ENCODE measurements at places on chromosomes 12 and 14.
A peak's percentile ranks its signal among the peaks of the same experiment; 100 is the strongest.

GRCh38 chr12:121059031-121059898 lies 20.2 kb upstream of the OASL start:
- H3K27ac ChIP-seq, result peak overlapping the region; percentile 86
- H3K27me3 ChIP-seq, result no peaks in the 10 kb centered on the region
- DNase-seq, result peak; percentile 30
- H3K36me3 ChIP-seq, result no peaks in the 10 kb centered on the region

- H3K4me1 ChIP-seq, result peaks cover 8% of the 10 kb centered on the region
- no peak overlapping the region for H3K27ac ChIP-seq
- no peaks in the 10 kb centered on the region for H3K36me3 ChIP-seq
- no peak for DNase-seq
These were observed 69.6 kb downstream of the GSC start for GRCh38 chr14:94700336-94700735.

DNA sequence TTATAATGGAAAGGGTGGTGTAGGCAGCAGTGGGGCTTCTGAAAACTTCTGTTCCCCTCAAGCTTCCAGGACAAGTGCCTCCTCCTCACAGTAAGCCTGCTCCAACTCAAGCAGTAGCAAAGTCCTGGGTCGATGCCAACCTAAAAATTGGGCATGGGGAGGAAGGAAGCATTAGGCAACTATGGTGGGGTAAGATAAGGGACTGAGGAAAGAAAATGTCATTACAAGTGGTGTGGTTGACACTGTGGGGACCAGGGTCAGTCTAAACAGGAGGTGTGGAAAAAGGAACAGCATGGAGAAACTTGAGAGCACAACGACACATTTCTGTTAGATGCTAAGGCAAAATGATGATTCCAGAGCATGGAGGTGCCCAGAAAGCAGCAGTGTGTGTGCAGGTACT lies 34.9 kb downstream of the WIF1 start:
- H3K4me3 ChIP-seq, result no peak overlapping the region
- H3K27ac ChIP-seq, result no peak overlapping the region
- no peaks in the 10 kb centered on the region for H3K4me1 ChIP-seq
- H3K27me3 ChIP-seq, result no peaks in the 10 kb centered on the region

DNA sequence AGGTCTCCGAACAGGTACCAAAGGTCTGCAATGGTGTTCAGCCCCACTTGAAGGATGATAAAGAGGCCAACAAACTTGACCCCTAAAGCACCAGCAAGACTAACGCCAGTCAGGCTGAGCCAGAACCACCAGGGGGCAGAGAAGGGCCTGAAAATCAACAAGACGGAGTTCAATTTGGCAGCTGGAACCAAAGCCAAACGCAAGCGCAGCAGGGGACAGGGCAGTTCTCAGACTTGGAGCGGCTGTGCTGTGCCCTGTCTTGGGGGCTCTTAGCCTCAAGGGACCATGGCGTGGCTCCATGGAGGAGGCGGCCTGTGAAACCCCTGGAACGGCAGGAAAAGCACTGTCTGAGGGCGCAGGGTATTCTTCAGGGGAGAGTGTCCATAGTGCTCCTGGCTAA lies 19.6 kb downstream of the POMT2 start:
- no peak overlapping the region for H3K4me3 ChIP-seq
- peaks cover 53% of the 10 kb centered on the region for H3K36me3 ChIP-seq
- no peaks in the 10 kb centered on the region for H3K27me3 ChIP-seq
- H3K27ac ChIP-seq, result no peak overlapping the region
- H3K4me1 ChIP-seq, result peaks cover 19% of the 10 kb centered on the region
